MM.1S (cell line): ENCODE measurements at places on chromosomes 16 and 17.

DNA sequence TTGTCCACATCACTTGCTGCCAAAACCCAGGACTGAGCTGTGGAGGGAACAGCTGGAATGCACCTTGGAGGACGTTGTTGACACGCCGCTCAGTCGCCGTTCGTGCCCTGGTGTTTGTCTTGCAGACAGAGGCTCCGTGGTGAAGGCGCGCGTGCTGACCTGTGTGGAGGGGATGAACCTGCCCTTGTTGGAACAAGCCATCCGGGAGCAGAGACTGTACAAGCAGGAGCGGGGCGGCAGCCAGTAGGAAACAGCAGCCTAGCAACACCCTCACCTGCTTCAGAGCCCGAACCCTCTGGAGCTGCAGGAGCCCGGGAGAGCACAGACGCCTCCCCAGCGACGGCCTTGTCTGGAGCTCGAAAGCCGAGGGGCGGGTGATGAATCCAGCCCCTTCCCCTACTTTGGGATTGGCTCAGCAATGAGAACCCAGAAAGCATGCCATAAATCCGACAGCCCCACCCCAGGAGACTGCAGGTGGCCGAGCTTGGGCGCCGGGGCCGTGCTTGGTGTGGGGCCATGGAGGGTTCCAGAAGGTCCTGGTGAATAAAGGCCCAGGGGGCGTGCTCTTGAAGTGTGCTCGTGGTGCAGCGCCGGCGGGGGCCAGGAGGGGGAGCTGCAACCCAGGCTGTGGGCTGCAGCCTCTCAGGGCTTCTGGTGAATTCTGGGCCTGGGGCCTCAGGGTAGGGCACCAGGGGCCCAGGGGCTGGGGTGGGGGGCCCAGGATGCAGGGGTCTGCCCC is 470 bp upstream of the CDK3 start:
- peak; percentile 58 for DNase-seq

- peak; percentile 22 for DNase-seq
Measured at GRCh38 chr16:31377210-31377903, 15.8 kb upstream of the ITGAD start.

DNA sequence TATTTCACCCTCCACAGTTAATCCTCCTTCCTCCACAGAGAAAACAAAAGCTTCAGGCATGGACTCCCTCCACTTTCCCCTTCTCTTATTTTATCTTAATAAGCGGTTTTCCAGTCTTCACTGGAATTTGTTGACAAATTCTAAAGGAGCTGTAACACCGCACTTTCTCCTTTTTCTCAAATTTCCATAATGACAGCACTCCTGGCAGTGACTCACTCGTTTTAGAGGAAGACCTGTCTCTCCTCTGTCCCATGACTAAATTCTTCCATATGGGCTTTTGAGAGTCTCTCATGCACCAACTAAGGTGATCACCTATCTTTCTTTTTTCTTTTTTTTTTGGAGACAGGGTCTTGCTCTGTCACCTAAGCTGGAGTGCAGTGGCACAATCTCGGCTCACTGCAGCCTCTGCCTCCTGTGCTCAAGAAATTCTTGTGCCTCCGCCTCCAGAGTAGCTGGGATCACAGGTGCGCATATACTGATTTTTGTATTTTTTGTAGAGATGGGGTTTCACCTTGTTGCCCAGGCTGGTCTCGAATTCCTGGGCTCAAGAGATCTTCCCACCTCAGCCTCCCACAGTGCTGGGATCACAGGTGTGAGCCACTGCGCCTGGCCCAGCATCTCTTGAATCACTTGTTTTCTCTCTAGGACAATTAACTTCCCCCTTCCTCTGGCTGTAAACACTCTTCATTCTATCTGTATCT is 7.7 kb downstream of the ITGAM start:
- no peak for DNase-seq

- no peak for DNase-seq
Measured at GRCh38 chr17:50182783-50183420, 17.1 kb downstream of the SGCA start.

DNA sequence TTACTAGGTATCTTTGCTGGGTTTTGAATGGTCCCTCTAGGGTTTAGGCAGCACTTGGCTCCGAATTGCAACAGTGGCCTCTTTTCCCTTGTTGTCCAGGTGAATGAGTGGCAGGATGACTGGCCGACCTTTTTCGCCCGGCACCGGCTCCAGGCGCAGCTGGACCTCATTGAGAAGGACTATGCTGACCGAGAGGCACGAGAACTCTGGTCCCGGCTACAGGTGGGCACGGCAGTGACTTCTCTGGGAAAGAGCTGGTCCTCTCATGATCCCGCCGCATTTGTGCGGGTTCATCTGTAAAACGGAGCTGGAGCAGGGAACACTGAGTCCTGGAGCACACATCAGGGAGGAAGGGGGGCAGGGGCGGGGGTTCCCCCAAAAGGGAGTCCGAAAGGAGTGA is 3.1 kb upstream of the TBCD start:
- DNase-seq: no peak
